ENCODE measurements at places on chromosomes 6 and 20. TPM values are rescaled to one million over a fixed set of nuclear protein-coding genes. Genes with fewer than 3 reads are reported as not detected.

TAGAP gene
- 8.0 TPM for total RNA-seq

MCHR2 gene
- not detected for total RNA-seq

EYA4 gene
- 5.3 TPM for total RNA-seq

PLCB4 gene
- total RNA-seq = 23.4 TPM

ARMC12 gene
- 0.80 TPM for total RNA-seq

MEI4 gene
- total RNA-seq = 0.13 TPM

ALDH8A1 gene
- 3.3 TPM for total RNA-seq

RAMACL gene
- 4.3 TPM for total RNA-seq

C6orf118 gene
- not detected for total RNA-seq

RIPPLY2 gene
- 0.80 TPM for total RNA-seq

BIRC7 gene
- 26.0 TPM for total RNA-seq
